Activated CD4-positive, CD25-positive, alpha-beta regulatory T cell treated with anti-CD3 and anti-CD28 coated beads, Interleukin-2, amount 50 U/mL, for 24 hours (primary cell): ENCODE measurements at places on chromosomes 16 and 17.

- no peak for ATAC-seq
Measured at GRCh38 chr17:64767269-64767997, 105.3 kb upstream of the SMURF2 start.

GRCh38 chr17:9926150-9926804, 21.2 kb upstream of the RCVRN start:
- no peak for ATAC-seq

- no peak for ATAC-seq
Measured at GRCh38 chr17:29007860-29008455, 2.1 kb upstream of the SEZ6 start.

- no peak for ATAC-seq
Measured at GRCh38 chr17:83014940-83015910, 64.2 kb upstream of the METRNL start.

DNA sequence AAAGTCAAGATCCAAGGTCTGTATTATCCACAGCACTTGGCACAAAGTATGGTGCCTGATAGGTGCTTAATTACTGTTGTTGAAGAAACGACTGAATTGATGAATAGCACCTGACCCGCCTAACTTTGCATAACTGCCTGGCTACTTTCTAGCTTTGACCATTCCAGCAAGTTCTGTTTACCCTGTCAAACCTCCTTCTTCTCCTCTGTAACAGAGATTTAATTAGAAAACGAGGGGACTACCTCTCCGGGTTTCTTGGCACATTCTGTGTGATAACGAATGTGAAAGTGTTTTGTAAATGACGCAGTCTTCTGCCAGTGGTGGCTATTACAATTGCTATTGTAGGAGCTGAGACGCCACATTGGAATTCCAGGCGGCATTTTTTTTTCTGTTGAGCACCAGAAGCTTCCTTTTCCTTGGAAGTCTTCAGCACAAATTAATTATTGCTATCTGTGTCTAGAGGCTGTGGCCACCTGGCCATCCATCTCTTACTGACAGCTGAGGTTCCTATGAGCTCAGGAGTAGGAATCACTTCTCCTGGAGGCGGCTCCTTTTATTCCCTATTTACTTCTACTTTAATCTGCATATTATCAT, 522.9 kb downstream of the HS3ST4 start:
- ATAC-seq = no peak

- ATAC-seq = no peak
Measured at GRCh38 chr16:48622456-48623303, 12.7 kb upstream of the N4BP1 start.

GRCh38 chr17:43025766-43026537, 921 bp downstream of the RND2 start:
- no peak for ATAC-seq

GRCh38 chr16:24689128-24689527, 40.3 kb upstream of the TNRC6A start:
- ATAC-seq = no peak
